ENCODE measurements at places on chromosomes 11 and 22. TPM values are rescaled to one million over a fixed set of nuclear protein-coding genes. Genes with fewer than 3 reads are reported as not detected.

WNT11 gene
- total RNA-seq = 3.2 TPM

TRIM51 gene
- total RNA-seq = not detected

ZBTB3 gene
- 17.2 TPM for total RNA-seq

GRCh38 chr11:25593221-25593620, 738.7 kb upstream of the ANO3 start:
- DNase-seq = no peak
- no peaks in the 10 kb centered on the region for H3K36me3 ChIP-seq
- H3K4me1 ChIP-seq = no peaks in the 10 kb centered on the region
- H3K4me3 ChIP-seq = no peak overlapping the region

GRCh38 chr11:46489656-46490560, 98.3 kb upstream of the CHRM4 start:
- no peak overlapping the region for H3K4me3 ChIP-seq
- DNase-seq = no peak
- H3K27ac ChIP-seq = no peak overlapping the region
- H3K27me3 ChIP-seq = no peaks in the 10 kb centered on the region
- H3K36me3 ChIP-seq = no peaks in the 10 kb centered on the region
- H3K4me1 ChIP-seq = no peaks in the 10 kb centered on the region

DNA sequence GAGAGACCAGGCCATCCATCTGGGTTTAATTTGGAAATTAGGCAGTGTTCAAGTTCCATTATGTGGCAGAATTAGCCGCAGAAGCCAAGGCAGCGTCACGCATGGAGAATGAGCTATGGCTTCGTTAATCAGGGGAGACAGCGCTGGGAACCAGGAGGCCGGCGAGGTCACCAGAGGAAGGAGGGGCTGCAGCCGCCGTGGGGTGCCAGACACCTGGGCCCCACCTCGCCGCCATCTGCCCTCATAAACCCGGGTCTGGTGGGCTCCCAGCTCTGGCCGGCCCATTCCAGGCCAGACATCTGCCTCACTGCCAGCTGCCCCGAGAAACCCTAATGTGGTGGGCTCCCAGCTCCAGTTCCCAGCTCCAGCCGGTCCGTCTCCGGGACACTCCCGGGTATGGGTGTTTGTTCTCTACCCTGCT, 676.9 kb downstream of the BRD1 start:
- H3K36me3 ChIP-seq = no peaks in the 10 kb centered on the region
- peaks cover 96% of the 10 kb centered on the region for H3K27me3 ChIP-seq
- DNase-seq = no peak
- no peak overlapping the region for H3K27ac ChIP-seq
- no peaks in the 10 kb centered on the region for H3K4me1 ChIP-seq
- H3K4me3 ChIP-seq = no peak overlapping the region

GRCh38 chr22:17057959-17058814, 26.6 kb upstream of the IL17RA start:
- no peak overlapping the region for H3K27ac ChIP-seq
- H3K4me1 ChIP-seq = no peaks in the 10 kb centered on the region
- H3K36me3 ChIP-seq = no peaks in the 10 kb centered on the region
- H3K4me3 ChIP-seq = no peak overlapping the region
- H3K27me3 ChIP-seq = peaks cover 37% of the 10 kb centered on the region

DNA sequence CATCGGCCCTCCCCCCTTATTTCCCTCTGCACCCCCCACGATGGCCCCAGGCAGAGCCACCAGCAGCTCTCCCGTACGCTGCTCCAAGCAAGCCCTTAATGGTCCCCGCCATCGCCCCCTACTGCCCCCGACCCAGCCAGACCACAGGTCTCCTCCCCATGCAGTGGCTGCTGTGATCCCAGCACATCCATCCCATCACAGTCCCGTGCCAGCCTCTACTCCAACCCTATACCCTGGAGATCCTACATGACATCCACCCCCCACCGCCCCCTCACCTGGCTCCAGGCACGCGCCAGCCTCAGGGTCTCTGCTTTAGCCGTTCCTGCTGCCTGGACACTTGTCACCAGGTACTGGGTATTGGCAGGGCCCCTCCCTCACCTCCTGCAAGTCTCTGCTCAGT, 85.8 kb upstream of the RTL6 start:
- H3K4me3 ChIP-seq = no peak overlapping the region
- H3K36me3 ChIP-seq = no peaks in the 10 kb centered on the region
- DNase-seq = no peak
- H3K27ac ChIP-seq = no peak overlapping the region
- H3K27me3 ChIP-seq = no peaks in the 10 kb centered on the region
